ENCODE measurements at places on chromosomes 16 and 17.

GRCh38 chr16:529012-529575, 1.6 kb downstream of the CAPN15 start:
- no peak for DNase-seq

- no peak for DNase-seq
These were observed 14.2 kb upstream of the TMEM11 start for GRCh38 chr17:21228111-21228510.

GRCh38 chr17:38588788-38589174, 17.0 kb downstream of the SRCIN1 start:
- no peak for DNase-seq

- DNase-seq, result peak; percentile 83
These were observed 3.9 kb upstream of the KRT28 start for GRCh38 chr17:40803617-40804082.

DNA sequence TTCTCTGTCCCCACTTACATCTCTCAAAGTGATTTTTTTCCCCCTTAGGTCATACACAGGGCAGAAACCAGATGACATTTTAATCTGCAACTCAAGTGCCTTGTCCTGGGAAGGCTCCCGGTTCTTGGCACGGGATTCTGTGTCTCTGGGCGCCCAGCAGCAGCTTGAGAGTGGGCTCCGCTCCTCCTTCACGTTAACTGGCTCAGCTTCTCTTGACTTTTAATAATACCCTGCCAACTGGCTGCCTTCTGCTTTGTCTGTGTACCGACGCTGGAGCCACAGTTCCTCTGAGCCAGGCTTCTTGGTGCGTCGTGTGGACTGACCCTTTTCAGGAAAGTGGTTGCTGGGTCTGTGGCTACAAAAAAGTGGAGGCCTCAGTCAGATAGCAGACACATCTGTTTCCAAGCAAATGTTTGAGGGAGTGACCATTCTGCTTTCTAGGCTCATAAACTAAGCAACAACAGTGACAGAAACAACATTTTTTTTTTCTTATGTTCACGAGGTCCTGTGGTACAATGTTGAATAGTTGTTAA, 64.9 kb downstream of the IRF8 start:
- DNase-seq, result peak; percentile 64
